AG20443 (cell line): ENCODE measurements at places on chromosomes 3 and 15.

GRCh38 chr3:28645149-28645548 lies 296.5 kb upstream of the AZI2 start:
- DNase-seq: no peak

DNA sequence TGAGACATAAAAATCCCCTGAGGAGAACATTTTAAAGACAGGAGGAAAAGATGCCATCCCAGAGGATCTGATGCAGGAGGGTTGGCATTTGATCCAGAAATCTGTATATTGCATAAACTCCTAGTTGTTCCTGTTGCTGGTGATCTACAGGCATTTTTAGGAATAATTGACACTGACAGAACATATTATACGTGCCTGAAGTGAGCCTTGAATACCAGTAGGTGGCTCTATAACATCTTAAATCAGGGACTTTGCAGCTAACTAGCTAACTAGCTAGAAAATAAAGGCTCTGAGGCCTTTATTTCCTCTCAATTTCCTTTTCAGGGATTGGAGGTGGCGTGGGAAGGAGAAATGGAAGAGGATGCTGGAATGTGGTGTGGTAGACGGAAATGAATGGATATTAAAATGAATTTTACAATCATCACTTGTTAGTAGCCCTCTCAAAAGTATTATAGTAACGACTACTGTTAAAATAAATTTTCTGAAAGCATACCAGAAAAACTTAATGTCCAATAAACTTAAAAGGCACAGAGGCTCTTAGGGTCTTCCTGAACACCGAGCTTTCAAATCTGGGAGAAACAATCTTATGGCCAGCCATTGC lies 73.8 kb upstream of the ZBED2 start:
- DNase-seq: peak; percentile 65

DNA sequence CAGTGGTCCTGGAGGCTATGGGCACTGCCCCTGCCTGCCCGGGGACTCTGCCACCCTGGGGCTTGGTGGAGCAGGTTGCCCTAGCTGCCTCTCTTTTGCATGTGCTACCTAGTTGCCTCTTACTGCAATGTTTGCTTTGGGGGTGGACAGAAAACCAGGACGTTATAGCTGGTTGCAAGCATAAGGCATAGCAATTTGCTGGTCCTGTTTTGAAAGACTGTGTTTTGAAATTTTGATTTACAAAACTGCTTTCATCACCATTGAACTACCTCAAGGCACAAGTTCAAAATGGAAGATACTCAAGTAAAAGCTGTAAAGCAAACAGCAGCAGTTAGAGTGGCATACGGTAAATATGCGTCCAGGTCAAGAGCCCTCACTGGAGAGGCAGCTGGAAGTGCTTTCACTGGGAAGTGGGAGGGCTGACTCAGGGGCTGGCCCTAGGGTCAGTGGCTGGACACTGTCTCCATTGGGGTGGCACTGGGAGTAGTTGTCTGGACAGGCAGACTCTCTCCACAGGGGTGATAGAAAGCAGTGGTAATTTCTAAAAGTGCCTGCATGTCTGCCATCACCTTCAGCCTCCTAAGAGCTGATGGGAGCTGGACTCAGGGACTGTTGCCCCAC lies 138.1 kb downstream of the CHDH start:
- DNase-seq: no peak

- no peak for DNase-seq
Measured at GRCh38 chr3:122767540-122768372, 25.9 kb downstream of the HSPBAP1 start.

DNA sequence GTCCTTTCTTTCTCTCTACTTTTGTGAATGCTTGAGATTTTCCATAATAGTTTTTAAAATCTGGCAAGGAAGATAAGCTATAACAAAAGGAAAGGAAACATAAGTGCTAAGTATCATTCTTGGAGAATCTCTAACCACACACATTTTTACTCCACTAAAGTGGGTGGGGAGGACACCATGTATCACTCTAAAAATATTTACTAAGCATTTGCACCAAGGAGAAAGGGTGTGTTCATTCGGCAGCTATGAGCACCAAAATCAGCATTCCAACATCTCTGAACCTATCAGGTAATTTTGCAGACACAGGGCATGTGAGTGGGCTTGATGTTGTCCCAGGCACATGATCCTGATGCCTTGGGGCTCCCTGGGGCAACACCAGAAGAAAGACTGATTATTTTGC lies 5.5 kb downstream of the B4GALT4 start:
- DNase-seq: peak; percentile 72

DNA sequence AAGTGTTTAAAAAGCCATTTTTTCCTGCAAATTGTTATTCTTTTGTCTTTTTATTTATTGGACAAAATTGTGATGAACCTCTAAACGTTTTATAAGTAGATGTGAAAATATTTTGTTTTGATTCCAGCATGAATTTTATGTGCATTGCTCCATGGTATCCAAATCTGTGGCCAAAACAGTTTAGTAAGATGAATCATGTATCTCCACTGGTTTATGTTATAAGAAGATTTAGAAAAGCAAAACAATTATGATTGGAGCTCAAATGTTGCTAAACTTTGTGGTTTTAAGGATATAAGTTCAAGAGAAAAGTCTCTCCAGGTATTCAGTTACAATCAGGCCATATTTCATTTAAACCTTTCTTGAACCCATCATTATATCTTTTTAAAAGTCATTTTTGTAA lies 80.9 kb downstream of the NECTIN3 start:
- DNase-seq: no peak

DNA sequence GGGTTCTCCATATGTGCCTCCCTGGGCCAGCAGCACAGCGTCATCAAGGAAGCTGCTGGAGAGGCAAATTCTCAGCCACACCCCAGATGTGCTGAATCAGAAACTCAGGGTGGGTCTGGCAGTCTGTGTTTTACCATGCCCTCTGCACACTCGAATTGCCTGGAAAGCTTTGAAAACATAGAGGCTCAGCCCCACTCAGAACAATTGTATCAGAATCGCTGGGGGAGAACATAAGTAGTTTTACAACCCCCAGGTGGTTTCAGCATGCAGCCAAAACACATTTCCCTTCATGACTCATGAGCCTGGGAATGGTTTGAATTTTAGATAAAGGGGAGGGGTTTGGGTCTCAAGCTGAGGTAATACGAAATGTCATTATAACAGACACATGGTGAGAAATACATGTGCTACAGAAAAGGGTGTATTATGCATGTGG lies 9.6 kb downstream of the TGM4 start:
- peak; percentile 82 for DNase-seq

DNA sequence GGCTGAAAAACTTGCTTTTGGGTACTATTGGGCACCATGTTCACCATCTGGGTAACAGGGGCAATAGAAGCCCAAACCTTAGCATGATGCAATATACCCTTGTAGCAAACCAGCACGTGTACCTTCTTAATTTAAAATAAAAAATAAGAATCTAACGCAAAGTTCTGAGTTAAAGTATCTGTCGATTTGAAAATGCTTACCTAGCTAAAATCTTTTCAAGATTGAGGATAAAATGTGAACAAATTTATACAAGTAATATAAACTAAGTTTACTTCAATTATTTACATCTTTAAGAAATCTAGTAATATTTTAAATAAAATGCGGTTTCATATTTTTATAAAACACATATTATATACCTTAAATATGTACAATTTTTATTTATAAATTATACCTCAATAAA lies 38.1 kb upstream of the IGF2BP2 start:
- no peak for DNase-seq

- DNase-seq: peak; percentile 66
Measured at GRCh38 chr15:87619161-87619960, 637.2 kb downstream of the NTRK3 start.

DNA sequence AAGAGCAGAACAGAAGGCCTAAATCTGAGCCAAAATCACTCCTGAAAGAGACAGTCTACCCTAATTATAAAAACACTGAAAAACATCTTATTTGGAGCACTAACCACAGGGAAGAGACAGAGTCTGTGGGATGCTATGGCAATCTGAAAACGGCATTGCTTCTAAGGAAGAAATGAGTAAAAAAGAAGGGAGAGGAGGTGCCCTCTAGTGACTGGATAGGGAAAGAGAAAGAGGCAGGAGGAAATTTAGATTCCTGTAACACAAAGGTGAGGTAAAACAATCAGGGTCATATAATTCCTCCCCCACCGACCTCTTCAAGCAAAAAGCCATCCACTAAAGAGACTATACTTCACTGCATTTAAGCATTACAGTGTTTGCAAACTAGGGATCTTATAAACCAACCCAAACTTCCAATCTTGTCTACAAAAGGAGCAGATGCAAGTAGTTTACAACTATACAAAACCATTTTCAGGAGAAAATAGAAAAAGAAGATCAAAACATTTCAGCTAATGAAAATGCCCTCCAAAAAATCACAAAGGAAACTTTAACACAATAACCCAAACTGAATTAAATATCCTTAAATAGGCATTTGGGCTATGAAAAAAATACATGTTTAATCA lies 32.6 kb downstream of the HACD2 start:
- DNase-seq: peak; percentile 26
